ENCODE measurements at places on chromosomes 3 and 15.
A peak's percentile ranks its signal among the peaks of the same experiment; 100 is the strongest.

DNA sequence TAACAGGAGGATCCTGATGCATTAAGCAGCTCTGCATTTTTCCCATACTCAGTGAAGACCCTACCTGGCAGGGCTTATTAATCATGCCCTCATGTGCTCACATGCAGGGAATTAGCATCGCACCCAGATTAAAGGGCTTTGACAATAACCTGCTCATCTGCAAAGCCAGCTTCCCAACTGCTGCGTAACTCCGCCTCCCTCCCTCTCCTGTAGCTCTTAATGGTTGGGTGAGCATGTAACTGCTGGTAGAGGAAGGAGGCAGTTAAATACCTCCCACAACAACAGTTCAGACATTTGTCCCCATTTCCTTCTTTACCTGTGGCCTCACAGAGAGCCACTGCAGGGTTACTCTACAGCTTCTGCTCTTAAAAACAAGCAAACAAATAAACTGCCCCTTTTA is 203.6 kb upstream of the WNT5A start:
- peak; percentile 23 for DNase-seq

DNA sequence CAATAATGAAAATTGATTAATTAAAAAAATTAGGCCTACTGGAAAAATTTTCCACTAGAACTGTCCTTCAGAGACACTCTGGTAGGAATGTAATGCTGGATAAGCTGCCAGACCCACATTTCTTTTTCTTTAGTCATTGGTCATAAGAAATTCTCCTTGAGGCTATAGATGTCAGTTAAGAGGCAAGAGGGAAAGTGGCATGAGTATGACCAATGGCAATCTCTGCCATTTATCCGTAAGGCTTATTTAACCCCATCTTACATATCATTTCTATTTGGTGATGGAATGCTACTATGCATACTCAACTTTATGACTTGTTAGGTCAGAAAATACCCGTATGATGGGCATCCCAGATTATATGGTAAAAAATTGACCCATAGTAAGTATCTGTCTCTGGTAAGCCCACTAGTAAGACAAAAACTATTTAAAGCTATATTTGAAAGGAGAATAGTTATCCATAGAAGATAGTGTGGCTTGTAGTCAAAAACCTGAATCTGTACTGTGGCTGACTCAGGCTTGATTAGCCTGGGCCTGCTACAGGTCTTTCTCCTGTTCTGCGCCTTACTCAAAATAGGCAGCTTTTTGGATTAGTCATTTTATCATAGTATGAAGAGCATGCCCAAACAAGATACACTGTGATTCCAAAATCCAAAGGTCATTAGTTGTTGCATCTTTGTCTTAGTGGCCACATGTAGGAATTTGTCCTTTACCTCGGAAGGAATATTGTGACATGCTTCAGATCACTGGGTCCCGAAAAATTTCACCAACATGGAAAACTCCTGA is 314.7 kb downstream of the PYDC2 start:
- no peak for DNase-seq

DNA sequence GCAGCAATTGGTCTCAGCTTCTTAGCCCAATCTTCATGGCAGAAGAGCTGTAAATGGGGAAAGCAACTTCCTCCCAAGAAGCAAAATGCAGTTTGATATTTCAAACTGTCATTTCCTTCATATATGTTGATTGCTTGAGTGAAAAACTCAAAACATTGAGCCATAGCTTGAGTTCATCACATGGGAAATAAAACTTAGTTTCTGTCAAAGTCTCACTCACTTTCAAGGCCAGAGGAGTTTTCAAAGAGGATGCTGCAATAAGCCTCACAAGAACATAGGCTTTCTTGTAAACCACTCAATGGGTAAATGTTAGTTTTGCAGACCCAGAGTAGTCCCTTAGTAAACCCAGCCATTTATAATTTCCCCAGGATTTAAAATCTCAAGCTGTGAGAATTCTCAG is 29.1 kb upstream of the SUCLG2 start:
- no peak for DNase-seq

GRCh38 chr3:23590424-23591273 is 215.1 kb upstream of the UBE2E1 start:
- no peak for DNase-seq

DNA sequence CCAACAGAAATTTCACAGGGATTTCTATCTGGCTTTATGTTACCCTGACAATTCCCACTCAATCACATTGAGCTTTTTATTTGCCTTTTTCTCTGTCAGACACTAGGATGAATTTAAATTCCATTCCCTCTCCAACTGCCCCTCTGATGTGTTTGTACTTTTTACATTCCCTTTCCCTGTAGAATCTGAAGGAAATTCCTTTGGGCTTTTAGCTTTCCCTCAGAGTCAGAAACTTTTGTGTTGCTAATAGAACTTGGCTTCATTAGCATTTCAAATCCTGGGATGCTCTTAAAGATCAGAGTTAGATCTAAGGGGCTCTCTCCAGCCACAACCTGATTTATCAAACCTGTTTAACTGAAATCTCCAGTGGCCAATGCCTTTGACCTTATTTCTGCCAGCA is 7.9 kb upstream of the RARB start:
- no peak for DNase-seq

- DNase-seq, result peak; percentile 29
Measured at GRCh38 chr15:80779658-80780415, 667 bp downstream of the CEMIP start.

GRCh38 chr3:36969540-36970432 is 23.1 kb downstream of the EPM2AIP1 start:
- peak; percentile 70 for DNase-seq

GRCh38 chr3:56075089-56075488 is 393.2 kb downstream of the ERC2 start:
- no peak for DNase-seq

GRCh38 chr3:172288651-172289050 is 159.6 kb downstream of the GHSR start:
- no peak for DNase-seq

DNA sequence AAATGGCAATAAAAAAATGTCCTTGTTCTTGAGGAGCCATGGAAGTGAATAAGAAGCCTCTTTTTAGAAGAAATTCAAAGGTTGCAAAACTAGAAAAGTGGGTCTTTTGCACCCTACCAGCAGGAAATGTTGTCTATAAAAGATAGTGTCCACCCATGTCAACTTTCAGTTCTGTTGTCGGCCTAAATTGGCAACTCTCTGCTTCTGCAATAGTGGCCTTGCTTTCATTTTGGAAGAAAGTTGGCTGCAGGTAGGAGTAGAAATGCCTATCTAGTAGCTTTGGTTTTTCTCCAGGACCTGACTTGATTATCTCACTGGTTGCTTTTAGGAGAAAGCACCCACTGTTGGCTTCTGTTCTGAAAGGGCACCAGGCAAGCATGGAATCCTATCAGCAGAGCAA is 85.4 kb downstream of the TMEM108 start:
- no peak for DNase-seq

Data from Ammon's horn (tissue), 1 donor.